ENCODE measurements at places on chromosomes 5 and 9. TPM values are rescaled to one million over a fixed set of nuclear protein-coding genes. Genes with fewer than 3 reads are reported as not detected.

The SOX30 gene
- 0.53 TPM for polyA plus RNA-seq

The SLC36A3 gene
- polyA plus RNA-seq, result not detected

The C8G gene
- not detected for polyA plus RNA-seq

The FAM221B gene
- not detected for polyA plus RNA-seq

Data from CD4-positive, alpha-beta memory T cell (primary cell).